ENCODE measurements at places on chromosomes 5 and 9.

DNA sequence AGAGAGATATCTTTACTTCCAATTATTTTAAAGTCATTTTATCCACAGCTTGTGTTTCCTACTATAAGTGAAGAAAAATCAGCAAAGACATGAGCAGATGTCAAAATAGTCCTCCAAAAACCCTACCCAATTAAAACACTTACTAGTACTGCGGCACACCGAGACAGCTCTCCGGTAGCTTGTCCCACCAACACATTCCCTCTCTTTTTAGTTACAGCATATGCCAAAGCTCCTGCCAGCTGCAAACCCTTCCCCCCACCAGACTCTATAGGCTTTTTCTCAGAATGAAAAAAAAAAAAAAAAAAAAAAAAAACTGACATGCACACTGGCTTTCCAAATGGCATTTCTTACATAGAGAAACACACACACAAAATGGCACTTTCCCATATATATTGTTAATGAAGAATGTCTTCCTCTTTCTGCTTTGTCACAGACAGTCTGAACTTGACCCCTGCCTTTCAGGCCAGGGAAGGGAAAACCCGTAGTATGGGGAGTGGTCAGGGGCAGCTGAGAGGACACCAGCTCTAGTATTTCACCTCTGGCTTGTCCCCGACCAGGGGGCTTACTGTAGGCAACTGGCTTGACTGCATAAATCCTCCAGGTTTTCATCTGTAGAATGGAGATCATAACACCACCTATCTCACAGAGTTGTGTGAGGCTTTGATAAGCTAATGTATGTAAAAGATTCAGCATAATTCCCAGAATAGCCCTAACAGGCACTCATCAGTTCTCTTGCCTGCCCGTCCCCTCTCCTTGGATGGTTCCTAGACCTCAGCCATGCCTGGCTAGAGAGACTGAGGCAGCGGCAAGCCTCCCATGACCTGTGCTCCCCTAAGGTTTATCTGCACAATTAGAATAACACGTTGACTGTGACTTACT lies 233.6 kb downstream of the CRB2 start:
- ATAC-seq, result no peak

DNA sequence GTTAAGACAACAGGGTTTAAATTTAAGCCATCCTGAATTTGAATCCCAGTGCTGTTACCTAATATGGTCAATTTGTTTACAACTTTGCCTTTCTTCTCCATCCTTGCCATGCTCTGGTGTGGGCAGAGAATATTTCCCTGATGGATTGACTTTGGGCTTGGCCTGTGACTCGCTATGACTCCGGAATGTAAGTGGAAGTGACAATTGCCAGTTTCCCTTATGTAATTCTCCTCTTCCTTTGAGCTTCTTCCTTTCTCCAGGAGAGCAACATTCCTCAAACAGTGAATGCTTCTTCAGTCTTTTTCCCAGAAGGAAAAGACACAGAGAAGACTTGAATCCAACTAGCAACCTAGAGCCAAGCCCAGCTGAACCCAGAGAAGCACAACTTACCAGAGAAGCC lies 159.1 kb downstream of the LURAP1L start:
- no peak for ATAC-seq

GRCh38 chr5:123223921-123224320 lies 134.9 kb downstream of the PRDM6 start:
- no peak for ATAC-seq

DNA sequence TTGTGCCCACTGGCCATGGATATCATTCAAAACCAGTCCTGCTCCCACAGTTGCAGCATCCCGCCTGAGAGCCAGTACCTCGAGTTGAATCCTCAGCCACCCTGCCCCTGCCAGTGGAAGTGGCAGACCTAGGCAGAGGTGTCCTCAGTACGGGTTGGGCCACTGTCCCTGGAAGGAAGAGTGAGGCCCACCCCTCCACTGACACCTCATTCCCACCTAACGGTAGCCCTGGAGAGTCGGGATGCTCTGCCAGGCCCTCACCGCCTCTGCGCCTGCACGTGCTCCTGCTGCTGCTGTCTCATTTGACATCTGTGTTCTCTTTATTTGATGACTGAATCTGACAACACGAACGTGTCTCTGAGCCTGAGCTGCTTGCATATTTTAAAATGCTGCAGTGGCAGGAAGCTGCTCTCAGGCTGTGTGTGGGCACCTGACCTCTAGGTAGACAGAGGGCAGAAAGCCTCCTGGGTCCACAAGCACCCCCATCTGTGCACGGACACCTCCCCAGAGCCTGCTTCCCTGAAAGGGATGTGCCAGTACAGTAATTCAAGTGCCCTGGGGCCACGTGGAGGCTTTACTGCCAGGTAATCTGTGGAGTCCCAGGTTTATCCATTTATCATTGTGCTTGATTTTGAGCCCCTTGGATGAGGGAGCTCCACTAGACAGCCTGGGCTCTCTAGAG lies 194.7 kb downstream of the CACNA1B start:
- no peak for ATAC-seq

- ATAC-seq, result no peak
Observed at GRCh38 chr9:68720656-68721313, 15.7 kb downstream of the PIP5K1B start.

DNA sequence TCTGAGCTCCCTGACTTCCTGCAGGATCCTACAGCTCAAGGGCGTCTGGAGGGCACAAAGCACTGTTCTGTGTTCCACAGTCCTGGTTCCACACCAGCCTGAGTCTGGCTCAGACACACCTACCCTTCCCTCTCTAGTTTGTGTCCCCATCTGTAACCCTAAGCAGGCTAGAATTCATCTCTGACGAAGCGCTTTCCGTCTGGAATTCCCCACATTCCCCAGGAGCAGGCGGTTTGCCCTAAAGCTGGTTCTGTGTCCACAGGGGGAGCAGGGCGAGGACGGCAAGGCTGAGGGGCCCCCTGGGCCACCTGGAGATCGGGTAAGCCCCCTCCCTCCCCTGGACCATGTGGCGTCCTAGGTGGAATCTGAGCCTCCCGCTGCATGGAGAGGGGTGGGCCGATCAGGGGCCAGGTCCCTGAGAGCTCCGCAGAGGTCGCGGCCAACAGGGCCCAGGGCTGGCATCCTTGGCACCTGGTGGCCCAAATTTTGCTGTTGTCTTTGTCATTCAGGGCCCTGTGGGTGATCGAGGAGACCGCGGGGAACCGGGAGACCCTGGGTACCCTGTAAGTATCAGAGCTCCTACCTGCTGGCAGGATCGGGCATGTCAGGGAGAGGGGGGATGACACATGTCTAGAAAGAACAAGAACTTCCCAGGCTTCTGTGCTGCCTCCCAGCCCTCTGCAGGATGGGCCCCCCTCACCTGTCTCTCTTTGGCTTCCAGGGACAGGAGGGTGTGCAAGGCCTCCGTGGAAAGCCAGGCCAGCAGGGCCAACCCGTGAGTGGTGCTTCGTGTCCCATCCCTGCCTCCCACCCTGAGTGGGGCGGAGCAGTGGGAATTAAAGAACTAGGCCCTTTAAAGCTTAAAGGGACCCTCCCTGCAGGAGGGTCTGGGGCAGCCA lies 34.5 kb upstream of the ORM1 start:
- no peak for ATAC-seq

- no peak for ATAC-seq
Observed at GRCh38 chr5:106894964-106895363, 775.8 kb downstream of the EFNA5 start.

- peak; percentile 93 for ATAC-seq
Observed at GRCh38 chr5:65481635-65482295, at the start of gene ADAMTS6. ADAMTS6 (minus strand) TSS chr5:65481920; CDS start chr5:65473673, 8,247 bp downstream.

DNA sequence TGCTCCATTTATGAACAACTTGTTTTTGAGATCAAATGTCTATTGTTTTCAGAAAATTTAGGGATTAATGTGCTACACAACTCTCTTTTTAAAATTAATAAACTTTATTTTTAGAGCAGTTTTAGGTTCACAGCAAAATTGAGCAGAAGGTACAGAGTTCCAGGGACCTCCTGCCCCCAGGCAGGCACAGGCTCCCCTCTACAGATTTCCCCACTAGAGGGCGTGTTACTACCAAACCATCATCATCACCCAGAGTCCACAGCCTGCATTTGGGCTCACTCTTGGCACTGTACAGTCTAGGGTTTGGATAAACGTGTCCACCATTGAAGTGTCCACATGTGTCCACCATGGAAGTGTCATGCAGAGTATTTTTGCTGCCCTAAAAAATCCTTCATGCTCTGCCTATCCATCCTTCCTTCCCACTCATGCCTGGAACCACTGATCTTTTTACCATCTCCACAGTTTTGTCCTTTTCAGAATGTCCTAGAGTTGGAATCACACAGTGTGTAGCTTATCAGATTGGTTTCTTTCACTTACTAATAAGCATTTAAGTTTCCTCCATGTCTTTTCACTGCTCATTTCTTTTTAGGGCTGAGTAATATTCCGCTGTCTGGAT lies 61.7 kb downstream of the MRPL36 start:
- ATAC-seq, result no peak

Measured in gastroesophageal sphincter (tissue), 4 donors.